ENCODE measurements at places on chromosomes 7 and 10.

DNA sequence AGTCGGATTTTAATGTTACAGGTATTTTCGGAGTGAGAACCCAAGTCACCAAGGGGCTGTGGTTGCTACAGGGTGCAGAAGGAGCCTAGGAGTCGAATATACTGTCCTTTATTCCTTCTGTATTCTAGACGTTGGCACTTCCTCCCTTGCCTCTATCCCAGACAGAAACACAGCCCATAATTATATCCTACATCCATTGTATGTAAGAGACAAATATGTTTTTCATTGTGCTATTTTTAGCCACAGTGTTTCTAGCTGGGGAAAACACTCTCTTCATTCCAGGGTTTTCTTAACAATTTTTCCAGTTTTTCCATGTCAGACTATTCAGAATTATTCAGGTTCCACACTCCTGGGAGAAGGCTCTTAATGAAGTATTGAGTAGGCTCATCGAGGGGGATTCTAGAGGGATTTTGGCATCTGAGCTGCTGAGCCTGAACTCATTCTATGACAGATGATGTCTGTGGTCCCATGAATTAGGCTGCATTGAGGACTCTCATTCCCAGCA lies 32.6 kb downstream of the KIAA1217 start:
- DNase-seq, result no peak

DNA sequence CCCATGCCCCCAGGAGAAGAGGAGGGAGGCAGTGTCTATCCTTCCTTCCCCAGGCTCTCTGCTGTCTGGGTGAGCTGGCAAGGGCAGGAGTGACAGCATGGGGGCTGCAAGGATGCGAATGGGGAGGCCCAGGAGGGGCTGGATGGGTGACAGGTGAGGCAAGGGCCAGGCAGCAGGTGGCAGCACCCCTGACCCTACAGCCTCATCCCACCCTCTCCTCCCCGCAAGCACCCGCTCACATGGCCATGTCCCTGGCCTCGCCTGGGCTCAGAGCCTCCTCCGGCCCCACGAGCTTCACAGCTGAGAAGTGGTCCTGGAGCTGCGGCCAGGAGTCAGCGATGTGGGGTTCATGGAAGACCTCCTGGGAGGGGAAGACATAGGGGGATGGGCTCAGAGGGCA lies 5.4 kb downstream of the PLOD3 start:
- DNase-seq, result no peak

DNA sequence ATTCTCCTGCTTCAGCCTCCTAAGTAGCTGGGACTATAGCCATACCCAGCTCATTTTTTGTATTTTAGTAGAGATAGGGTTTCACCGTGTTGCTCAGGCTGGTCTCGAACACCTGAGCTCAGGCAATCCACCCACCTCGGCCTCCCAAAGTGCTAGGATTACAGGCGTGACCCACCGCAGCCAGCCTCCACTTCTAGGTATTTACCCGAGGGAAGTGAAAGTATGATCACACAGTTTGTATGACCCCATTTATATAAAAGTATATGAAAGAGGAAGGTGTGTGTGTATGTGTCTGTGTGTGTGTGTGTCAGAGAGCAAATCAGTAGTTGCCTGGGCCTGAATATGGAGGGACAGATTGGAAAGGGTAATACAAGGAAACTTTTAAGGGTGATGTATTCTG lies 2.0 kb upstream of the PURB start:
- no peak for DNase-seq

- DNase-seq, result no peak
Observed at GRCh38 chr7:11650500-11650899, 181.5 kb downstream of the THSD7A start.

GRCh38 chr10:97210543-97210960 lies 24.8 kb upstream of the SLIT1 start:
- DNase-seq, result peak; percentile 56

Measured in GM23248 (cell line).